Urinary bladder (tissue), 4 donors: ENCODE measurements at places on chromosomes 16 and 17.

GRCh38 chr17:76384987-76385891 is 830 bp downstream of the SPHK1 start:
- DNase-seq = no peak

DNA sequence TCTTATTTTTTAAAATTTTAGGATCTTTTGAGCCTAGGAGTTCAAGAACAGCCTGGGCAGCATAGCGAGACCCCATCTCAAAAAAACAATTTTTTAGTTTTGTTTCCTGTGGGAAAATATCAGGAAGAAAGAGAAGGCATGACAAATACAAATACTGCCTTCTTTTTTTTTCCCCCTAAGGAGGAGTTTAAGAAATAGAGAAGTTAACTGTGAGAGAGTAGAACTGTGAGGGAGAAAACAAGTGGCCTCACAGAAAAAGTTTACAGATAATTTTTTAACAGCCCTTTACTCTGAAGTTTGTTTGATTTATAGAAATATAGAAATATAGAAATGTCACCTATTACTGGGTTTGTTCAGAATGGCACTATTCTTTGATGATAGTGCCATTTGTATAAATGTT is 21.1 kb downstream of the TTYH2 start:
- DNase-seq = no peak

DNA sequence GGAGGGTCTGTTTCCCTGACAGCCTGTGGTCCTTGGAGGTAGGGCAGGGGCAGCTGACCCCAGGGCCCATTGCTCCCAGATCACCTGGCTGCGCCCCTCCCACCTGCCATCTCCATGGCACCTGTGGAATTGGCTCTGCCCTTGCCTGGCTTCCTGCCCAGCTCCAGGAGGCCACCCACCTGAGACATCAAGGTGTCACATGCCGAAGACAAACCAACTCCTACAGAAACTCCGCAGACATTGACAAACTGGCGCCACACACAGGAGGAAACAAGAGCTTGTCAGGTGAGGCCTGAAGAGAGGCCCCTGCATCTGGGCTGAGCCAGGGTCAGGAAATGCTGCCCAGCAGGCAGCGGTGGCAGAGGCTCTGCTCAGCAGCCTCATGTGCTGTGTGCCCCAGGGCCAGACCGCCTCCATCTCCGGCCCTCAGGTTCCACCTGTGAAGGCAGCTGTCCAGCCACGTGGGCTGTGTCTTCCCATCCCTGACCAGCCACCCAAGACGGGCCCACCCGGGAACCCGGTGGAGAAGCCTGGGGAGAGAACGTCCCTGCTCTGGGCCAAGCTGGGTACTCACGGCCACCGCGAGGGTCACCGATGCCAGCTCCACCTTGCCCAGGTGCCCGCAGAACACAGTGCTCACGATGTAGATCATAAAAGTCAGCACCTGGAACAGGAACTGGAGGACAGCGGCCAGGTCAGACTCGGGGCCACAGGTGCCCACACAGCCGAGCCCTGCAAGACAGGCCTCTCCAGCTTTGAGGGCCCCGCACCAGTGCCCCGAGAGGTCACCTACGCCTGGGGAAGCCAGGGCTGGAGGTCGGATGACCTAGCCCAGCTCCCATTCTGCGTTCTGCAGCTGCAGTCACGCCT is 1.6 kb downstream of the SLC47A2 start:
- DNase-seq = no peak

DNA sequence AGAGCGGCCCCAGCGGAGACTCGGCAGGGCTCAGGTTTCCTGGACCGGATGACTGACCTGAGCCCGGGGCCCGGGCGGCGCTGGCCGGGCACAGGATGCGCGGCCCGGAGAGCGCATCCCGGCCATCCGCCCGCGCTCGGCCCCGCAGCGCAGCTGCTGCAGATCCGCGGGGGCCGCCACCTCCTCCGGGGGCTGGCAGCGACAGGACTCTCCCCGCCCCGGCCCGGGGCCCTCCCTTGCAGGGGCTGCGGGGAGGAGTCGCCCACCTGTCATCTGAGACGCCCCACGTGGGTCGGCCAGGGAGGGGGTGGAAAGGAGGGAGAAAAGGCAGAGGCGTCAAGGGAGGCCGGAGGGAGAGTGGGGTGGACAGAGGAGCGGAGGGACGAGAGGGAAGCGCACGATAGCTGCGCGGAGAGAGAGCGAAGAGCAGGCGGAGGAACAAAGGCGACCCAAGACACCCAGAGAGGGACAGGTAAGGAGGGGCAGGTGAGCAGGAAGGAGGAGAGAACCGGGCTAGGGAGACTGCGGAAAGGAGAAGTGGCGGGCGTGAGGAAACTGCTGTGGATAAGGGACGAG is 471 bp upstream of the PRKAR1A start:
- peak; percentile 85 for DNase-seq

GRCh38 chr17:42913981-42914617 is 13.5 kb downstream of the G6PC1 start:
- no peak for DNase-seq

- DNase-seq = no peak
Measured at GRCh38 chr17:79916991-79917901, 78.0 kb upstream of the CBX4 start.

GRCh38 chr16:49747654-49748053 is 108.3 kb downstream of the ZNF423 start:
- DNase-seq = no peak

- no peak for DNase-seq
Measured at GRCh38 chr16:53078765-53079485, 24.1 kb downstream of the CHD9 start.

GRCh38 chr17:45380991-45381390 is 51.7 kb downstream of the ARHGAP27 start:
- no peak for DNase-seq
